CD4-positive, alpha-beta memory T cell (primary cell): ENCODE measurements at places on chromosomes 1 and 21.

GRCh38 chr1:57296726-57297250 is 127.1 kb downstream of the DAB1 start:
- no peak for DNase-seq

DNA sequence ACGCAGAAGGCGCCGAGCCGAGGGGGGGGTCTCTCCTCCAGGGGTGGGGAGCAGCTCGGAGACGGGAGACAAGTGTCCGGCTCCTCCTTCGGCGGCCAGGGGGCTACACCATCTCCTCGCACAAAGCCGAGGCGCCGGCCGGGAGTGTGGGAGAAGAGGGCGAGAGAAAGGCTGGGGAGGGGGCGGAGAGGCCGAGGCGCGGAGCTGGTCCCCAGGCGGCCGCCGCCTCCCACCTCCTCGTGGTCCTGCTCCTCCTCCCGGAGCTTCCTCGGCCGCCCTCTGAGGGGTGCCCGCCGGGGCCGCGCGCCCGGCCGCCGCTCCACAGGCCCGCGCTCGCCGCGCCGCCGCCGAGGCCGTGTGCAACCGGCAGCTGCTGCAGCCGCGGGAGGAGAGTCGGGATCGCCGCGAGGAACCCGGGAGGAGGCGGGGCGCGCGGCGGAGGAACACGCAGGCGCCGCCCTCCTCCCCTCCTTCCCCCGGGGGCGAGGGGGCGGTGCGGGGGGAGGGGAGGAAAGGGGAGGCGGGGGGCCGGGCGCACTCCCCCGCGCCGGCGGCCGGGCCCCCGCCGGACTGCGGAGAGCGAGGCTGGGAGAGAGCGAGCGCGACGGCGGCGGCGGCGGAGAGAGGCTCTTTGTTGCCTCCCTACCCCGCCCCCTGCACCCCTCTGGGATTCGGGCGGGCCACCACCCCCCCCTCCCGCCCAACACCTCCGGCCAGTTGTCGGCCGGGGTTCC is at the start of gene ENAH:
Gene ENAH (minus strand): TSS at position 395 of the 734 bp plus-strand sequence. CDS start 433 bp downstream, outside the sequence.
- DNase-seq: peak; percentile 25

DNA sequence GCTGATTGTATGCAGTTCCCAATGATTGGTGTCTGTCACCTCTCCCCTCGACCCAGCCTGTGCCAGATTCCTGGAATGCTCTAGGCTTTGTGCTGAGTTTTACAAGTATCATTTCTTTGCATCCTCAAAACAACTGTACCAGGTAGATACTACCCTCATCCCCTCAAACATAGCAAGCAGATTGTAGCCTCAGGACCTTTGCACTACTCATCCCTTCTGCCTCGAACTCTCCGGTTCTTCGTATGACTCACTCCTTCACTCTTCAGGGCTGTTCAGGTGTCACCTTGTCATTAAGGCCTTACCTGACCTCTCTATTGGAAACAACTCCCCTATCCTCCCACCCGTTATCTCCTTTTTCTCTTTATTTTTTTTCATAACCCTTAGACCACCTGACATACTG is 8.0 kb downstream of the KCNC4 start:
- peak; percentile 4 for DNase-seq

- no peak for DNase-seq
Observed at GRCh38 chr1:40414331-40414730, 35.9 kb upstream of the ZFP69B start.

- DNase-seq: no peak
Observed at GRCh38 chr1:233340966-233341516, 13.5 kb downstream of the MAP3K21 start.

DNA sequence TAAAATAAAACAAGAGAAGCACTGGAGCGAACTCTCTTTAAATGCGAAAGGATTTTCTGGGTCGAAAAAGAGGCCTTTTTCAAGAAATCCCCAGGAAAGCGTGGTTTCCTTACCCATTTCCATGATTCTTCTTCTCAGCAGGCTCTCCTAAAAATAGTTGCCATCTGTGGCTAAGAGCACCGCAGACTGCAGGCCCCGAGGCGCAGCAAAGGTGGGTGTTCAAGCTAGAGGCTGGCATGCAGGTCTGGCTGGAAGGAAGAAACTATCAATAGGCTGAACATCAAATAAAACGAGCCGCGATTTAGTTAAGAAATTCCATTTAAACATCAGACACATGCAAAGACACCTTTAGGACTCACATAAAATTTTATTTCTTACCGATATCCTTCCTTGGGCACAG is 135.1 kb downstream of the ADAMTS1 start:
- no peak for DNase-seq

GRCh38 chr1:111745675-111746613 is 6.7 kb upstream of the INKA2 start:
- no peak for DNase-seq

- no peak for DNase-seq
Observed at GRCh38 chr1:114286179-114286578, 132.5 kb upstream of the SYT6 start.

GRCh38 chr1:25800703-25801377 is 847 bp downstream of the SELENON start:
- no peak for DNase-seq

DNA sequence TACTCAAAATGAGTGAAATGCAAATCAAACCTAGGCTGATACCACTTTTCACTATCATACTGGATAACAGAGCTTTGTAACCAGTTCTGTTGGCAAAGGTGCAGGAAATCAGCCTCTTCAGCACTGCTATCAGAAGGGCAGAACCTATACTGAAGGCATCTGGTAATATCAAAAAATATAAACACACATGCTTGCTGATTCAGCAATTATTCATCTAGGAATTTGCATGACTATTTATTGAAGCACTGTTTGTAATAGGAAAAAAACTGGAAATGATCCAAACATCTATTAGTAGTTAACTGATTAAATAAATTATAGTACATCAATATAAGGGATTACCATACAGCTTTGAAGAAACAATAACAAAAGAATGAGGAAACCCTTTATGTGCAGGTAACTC is 21.4 kb downstream of the ARHGAP29 start:
- no peak for DNase-seq

- no peak for DNase-seq
Observed at GRCh38 chr1:211237579-211237978, 21.6 kb upstream of the RCOR3 start.

- DNase-seq: no peak
Observed at GRCh38 chr1:230186003-230186863, 119.2 kb downstream of the GALNT2 start.

GRCh38 chr21:44331650-44332307 is 7.4 kb downstream of the CFAP410 start:
- no peak for DNase-seq

GRCh38 chr1:110875216-110875731 is 2.3 kb downstream of the CD53 start:
- DNase-seq: peak; percentile 68

- no peak for DNase-seq
Observed at GRCh38 chr1:106957795-106958194, 98.7 kb upstream of the PRMT6 start.

- DNase-seq: no peak
Observed at GRCh38 chr1:98001764-98002163, 80.9 kb upstream of the DPYD start.

DNA sequence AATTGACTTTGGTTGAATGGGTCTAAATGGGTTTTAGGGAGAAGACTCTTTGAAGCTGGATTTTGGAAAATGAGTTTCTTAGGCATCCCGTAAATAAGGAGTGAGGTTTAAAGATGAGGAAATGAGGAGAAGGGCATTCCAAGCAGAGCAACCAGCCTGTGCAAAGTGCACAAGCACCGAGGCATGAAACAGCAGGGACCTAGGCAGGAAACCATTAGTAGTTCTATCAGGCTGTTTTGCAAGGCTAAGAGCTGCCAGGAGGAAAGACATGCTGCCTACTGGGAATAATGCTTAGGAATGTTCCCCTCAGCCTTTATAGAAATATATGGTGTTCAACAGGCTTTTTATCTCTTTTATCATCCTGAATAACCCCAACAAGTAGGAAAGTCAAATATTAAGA is 153.1 kb upstream of the FGGY start:
- no peak for DNase-seq

DNA sequence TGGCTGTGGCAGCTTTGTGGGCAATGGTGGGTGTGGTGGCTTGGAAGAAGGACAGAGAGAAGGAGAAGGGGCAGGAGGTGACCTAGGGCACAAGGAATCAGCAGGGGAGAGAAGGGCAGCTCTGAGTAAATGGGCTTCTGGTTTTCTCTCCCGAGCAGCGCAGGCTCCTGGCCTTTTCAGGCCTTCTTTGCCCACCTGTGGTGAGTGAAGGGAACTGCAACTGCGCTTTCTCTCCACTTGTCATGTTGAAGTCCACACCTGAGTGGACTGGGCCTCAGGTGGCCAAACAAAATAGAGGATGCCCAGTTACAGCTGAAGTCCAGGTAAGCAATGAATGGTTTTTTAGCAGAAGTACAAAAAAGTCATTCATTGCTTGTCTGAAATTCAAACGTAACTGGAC is 29.4 kb upstream of the KCNA10 start:
- no peak for DNase-seq

- DNase-seq: no peak
Observed at GRCh38 chr1:170669107-170669445, 5.1 kb downstream of the PRRX1 start.

GRCh38 chr1:157700732-157701131 is at the start of gene FCRL3:
Gene FCRL3, minus strand, starts transcription at chr1:157700769. Its CDS starts 280 bp downstream, at chr1:157700489.
- DNase-seq: no peak

DNA sequence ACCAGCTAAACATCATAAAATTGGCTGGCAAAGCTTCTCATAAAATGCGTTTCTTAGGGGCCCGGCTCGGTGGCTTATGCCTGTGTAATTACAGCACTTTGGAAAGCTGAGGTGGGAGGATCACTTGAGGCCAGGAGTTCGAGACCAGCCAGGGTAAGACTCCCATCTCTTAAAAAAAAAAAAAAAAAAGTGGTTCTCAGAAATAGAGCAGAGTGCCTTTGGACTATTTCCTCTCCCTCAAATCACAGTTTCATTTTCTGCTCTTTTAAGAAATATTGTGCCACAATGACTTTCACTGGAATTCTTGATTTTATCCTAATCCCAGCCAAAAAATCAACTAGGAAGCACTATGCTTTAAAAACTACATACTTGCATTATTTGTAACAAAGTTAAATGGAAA is 13.3 kb downstream of the HSF2BP start:
- no peak for DNase-seq

- no peak for DNase-seq
Observed at GRCh38 chr1:228150461-228151179, 890 bp downstream of the GJC2 start.

GRCh38 chr1:232982238-232982944 is 32.0 kb downstream of the NTPCR start:
- no peak for DNase-seq

DNA sequence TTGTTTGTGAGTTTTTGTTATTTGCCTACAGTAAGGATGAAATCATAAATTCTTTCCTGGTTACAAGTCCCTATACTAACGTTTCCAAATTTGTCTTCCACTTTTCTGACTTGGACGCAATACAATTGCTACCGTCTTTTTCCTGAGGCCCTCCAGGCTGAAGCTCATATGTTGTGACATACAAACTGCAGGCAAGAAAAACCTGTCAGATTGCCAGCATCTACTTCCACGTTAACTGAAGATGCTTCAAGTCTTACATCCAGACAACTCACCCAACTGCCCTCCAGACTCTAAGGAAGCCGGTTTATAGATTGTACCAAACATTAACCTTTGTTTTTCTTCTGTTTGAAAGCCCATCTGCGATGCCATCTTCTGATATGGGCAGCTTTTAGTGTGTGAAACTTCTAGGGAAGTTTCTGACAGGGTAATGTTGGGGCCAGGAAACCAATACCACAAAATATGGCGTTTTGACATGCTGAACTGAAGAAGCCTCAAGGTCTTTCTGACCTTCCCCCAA is 21.4 kb upstream of the RNF11 start:
- no peak for DNase-seq

DNA sequence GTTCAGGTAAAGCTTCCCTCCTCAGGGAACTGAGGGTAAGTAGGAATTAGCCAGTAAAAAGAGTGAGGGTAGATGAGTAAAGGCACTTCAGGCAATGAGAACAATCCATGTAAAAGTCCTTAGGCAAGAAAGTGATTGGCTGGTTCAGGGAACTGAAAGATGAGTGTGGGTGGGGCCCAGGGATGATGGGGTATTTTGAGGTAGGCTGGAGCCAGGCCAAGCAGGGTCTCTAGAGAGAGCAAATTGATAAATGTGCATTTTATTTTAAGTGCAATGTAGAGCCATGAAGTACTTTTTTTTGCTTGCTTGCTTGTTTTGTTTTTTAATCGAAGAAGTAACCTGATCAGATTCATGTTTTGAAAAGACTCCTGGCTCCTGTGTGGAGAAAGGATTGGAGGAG is 26.5 kb downstream of the OSBPL9 start:
- DNase-seq: no peak

GRCh38 chr1:35726450-35727433 is 8.1 kb upstream of the C1orf216 start:
- peak; percentile 59 for DNase-seq

- DNase-seq: no peak
Observed at GRCh38 chr1:56630786-56631185, 14.3 kb upstream of the PRKAA2 start.

- DNase-seq: no peak
Observed at GRCh38 chr1:93002781-93003180, 41.5 kb upstream of the DIPK1A start.

- DNase-seq: peak; percentile 13
Observed at GRCh38 chr1:226424221-226425003, 16.5 kb upstream of the PARP1 start.

DNA sequence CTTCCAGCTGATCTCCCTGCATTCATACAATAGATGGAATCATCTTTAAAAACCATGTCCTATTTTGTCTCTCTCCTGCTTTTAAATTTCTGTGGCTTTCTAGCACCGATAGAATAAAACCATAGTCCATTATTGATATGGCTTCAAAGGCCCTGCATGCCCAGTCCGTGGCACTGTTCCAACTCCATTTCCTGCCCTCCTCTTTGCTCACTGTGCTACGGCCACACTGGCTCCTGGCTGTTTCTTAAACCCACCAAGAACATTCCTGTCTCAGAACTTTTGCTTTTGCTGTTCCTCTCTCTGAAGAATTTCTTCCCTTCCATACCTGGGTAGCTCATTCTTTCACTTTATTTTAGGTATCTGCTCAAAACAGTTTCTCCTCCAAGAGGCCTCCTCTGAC is 7.2 kb downstream of the SLAMF1 start:
- no peak for DNase-seq

DNA sequence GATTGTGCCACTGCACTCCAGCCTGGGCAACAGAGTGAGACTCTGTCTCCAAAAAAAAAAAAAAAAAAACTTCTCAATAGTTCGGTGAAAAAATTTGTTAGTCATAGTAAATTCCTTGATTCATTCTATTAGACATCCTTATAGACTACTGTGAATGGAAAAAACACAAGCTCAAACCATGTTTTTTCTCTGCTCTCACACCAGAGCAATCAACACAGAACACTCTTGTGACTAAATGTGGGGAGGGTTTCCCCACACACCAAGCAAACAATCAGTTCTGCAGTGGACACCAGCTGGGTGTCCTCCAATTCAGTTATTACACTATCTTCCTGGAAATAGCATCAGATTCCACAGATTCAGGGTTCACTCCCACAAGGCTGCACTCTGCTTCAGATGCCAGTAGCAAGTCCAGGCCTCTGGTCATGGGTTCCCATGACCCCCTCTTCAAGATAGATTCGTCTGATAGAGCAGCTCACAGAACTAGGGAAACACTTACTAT is 69.1 kb upstream of the TEKT2 start:
- DNase-seq: no peak

- no peak for DNase-seq
Observed at GRCh38 chr1:86018283-86018923, 138.2 kb downstream of the COL24A1 start.
